Mammary epithelial cell (primary cell): ENCODE measurements at places on chromosomes 4 and X. TPM values are rescaled to one million over a fixed set of nuclear protein-coding genes. Genes with fewer than 3 reads are reported as not detected.

GRCh38 chrX:112068430-112068829, 14.1 kb downstream of the TRPC5 start:
- no peak for DNase-seq

GRCh38 chr4:172009446-172010230, 196.4 kb downstream of the GALNTL6 start:
- no peak for DNase-seq

MRPS18C gene
- 10.8 TPM for total RNA-seq

PAGE2B gene
- not detected in 2 replicates for total RNA-seq
